ENCODE measurements at places on chromosomes 2 and 18.

DNA sequence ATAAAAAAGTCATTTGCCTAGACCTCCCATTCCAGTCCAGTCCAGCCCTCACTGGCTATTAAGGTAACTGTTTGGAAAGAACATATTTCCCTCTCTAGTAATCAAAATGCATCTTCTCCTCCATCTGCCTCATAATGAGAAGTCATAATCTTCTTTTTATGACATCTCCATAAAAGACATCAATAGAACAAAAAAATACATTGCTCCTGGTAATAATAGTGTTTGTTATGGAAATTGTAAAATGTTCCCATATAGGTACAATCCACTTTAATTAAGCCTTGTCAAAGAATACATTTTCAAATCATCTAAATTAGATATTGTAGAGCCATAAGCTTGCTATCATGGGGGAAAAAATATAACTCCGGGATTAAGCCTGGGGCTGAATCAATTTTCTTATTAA lies 461.6 kb downstream of the LRATD1 start:
- no peak for DNase-seq

DNA sequence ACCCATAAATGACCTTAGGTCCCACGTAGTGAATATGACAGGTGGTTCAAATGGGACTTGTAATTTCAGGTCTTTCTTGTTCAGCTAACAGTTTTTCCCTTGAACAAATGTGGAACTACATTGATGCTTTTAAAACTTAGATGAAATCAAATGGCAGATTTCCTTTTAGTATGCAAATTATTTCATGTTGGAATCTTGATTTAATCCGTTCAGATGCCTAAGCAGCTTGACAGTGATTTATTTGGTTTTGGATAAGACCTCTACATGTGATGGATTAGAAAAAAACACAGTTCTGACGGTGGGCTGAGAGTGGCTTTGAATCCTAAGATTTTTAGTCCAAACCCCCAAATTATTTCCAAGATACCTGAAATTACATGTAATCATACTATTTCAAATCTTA lies 16.9 kb downstream of the SCYGR4 start:
- no peak for DNase-seq

- no peak for DNase-seq
Measured at GRCh38 chr18:70290482-70291294, 1.8 kb downstream of the SOCS6 start.

- no peak for DNase-seq
Measured at GRCh38 chr2:124973396-124973795, 948.3 kb downstream of the CNTNAP5 start.

GRCh38 chr2:150465703-150466569 lies 21.5 kb downstream of the RND3 start:
- no peak for DNase-seq

Data from activated gamma-delta T cell treated with Interleukin-2 at 50 U/mL for 16 hours (primary cell).